ENCODE measurements at places on chromosomes 3 and 15. TPM values are rescaled to one million over a fixed set of nuclear protein-coding genes. Genes with fewer than 3 reads are reported as not detected.

DNA sequence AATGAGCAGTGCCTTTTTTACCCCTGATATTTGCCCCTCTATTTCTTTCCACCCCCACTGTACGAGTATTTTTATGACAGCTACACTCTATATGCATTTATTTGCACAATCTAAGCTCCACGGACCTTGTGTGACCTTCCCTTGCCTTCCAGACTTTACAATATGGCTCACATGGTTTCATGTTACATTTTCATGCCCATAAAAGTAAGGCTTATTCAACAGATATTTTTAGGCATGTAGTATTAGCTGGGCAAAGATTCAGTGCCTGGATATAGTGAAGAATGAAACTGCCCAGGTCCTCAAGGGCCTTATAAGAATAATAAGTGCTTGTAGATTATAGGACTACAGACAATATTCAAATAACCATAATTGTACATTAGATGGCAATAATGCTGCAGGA lies 481.9 kb upstream of the CNTN4 start:
- DNase-seq, result no peak

DNA sequence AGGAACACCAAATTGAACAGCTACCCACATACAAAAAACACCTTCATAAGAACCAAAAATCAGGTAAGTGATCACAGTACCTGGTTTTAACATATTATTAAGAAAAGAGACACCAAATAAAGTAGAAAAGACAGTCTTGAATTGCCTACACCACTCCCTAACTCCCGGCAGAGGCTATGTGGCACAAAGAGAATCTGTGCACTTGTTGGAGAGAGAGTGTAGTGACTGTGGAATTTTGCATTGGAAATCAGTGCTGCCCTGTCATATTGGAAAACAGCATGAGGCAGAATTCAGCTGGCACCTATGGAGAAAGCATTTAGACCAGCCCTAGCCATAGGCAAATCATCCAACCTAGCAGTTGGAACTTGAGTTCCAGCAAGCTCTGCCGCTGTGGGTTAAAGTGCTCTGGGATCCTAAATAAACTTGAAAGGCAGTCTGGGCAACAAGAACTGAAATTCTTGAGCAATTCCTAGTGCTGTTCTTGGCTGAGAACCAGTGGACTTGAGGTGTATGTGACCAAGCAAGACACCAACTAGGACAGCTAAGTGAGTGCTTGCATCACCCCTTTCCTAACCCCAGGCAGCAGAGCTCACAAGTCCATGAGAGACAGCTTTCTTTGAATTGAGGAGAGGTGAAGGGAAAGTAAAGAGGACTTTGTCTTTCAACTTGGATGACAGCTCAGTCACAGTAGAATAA lies 969.6 kb upstream of the ALCAM start:
- DNase-seq, result no peak

DNA sequence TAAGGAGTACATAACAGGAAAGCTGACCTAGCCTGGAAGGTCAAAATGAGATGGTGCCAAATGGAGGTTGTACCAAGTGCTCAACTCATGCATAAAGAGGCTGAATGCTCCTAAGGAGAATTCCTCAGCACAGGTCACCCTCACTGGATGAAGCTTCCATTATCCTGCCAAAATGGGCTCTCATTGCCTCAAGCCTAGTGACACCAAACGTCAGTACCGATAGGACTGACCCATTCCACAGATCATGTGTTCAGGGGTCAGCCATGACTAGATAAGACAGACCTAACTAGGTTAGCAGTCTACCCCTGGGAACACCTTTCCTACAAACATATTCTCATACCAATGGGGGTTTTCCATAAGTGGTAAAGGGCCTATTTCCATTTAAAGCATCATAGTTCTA lies 160.7 kb downstream of the MEX3B start:
- no peak for DNase-seq

DNA sequence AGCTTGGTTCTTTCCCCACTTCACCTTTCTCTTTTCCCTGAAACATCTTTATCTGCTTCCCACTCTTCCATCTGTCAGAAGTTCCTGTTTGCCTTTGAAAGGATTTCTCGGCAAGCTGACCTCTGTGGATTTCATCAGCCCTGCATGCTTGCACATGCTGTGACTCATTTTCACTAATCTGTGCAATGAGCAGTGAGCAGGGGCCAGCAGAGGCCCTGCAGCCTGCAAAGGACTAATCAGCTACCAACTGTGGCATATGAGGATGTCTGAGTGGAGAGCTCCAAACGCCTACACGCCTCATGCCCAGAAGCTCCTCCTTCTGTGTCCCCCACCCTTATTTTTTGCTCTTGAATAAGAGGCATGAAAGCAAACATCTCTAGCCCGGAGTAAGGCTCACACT lies 333.0 kb upstream of the SEMA6D start:
- DNase-seq, result no peak

DNA sequence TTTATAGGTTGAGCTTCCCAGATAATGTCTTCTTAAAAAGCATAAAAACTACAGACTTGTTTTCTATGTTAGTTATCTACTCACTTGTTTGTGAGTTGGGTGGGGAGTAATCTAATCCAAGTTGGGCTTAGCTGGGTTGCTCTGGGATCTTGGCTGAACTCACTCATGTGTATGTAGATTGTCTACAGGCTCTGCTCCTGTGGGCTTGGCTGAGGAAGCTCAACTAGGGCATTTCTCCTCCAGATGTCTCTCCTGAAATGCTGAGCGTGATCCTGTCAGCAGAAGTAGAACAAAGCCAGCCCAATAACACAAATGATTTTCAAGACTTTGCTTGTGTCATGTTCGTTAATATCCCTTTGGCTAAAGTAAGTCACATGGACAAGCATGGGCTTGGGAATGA lies 17.3 kb downstream of the KCNH8 start:
- no peak for DNase-seq

DNA sequence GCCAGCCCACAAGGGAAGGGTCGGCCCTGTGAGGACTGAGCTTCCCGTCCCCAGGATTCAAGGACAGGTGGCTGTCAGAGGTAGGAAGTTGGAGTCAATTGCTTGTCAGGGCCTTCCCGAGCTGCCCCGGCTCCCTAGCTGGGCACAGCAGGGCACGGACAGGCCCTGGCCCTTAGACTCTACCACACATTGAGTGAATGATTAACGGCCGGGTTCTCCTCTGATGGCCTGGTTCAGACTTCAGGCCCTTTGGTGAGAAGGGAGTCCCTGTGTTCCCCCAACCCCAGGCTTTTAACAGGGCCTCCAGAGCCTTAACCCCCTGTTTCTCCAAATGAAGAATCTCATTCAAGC lies 16.4 kb upstream of the FGD5 start:
- no peak for DNase-seq

GRCh38 chr3:16893618-16894200 lies 9.0 kb downstream of the PLCL2 start:
- peak; percentile 49 for DNase-seq

DNA sequence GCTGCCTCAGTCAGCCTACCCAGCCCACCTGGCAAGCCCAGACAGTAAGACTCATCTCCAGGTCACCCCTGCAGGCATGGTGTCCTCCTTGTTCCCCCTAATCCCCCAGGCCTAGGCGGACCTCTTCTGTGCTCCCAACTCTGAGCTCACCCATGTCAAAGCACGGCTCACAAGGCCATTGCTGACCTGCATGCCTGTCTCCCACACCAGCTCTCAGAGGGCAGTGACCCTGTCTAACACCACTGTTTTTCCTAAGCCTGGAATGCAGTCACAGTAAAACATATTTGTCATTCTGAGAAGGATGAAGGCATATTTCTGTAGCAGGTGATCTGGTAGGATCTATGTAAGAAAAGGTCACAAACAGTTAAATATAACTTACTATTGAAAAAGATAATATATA lies 110.3 kb upstream of the HACD2 start:
- no peak for DNase-seq

The GASK1A gene
- total RNA-seq, result not detected

The CIB1 gene
- 82.0 TPM for total RNA-seq

The CCDC39 gene
- not detected for total RNA-seq

Data from G401 (cell line).